ENCODE measurements at places on chromosomes 13 and 19. TPM values are rescaled to one million over a fixed set of nuclear protein-coding genes. Genes with fewer than 3 reads are reported as not detected.

GRCh38 chr19:32810452-32810851 lies 59.1 kb downstream of the SLC7A9 start:
- DNase-seq, result no peak

DNA sequence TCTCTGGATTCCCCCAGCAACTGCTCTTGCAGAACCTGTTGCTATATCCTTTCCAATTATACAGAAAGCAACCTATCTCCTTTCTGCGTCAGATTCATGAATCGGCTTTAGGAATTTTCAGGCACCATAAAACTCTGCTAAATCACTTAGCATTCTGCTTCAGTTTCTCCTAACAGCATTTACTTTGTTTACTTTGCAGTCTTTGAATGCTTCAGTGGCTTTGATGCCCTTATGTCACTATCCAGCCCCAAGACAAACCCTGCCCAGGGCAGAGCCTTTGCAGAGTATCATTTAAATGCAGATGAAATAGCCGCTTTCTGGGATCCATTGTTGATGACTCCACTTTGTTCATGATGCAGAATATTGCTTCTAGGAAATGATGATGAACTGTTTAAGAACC lies 43.1 kb downstream of the SLITRK1 start:
- DNase-seq, result peak; percentile 48

DNA sequence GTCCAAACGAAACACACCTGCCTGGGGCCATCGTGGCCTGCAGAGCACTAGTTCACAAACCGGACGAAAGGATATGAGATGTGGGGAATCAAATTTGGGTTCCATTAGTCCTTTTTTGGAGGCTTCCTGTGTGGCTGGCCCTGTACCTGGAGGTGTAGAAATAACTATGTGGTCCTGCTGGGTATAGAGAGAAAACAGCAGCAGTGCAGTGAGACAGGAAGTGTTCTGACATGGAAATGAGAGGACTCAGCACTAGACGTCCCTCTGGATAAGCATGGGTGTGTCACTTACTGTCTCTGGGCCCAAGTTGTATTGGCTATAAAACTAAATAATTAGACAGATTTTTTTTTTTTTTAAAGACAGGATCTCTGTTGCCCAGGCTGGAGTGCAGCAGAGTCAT lies 12.3 kb downstream of the KDELR1 start:
- no peak for DNase-seq

- DNase-seq, result no peak
Measured at GRCh38 chr19:5497297-5497696, 42.1 kb downstream of the ZNRF4 start.

Gene OR10H3
- polyA plus RNA-seq, result not detected

Gene ZNF583
- 10.3 TPM for polyA plus RNA-seq

- no peak for DNase-seq
Measured at GRCh38 chr19:44059229-44059628, 7.4 kb downstream of the ZNF223 start.
